ENCODE measurements at places on chromosomes 3 and 15.

GRCh38 chr3:78785004-78785403, 982.8 kb downstream of the ROBO1 start:
- DNase-seq, result no peak

DNA sequence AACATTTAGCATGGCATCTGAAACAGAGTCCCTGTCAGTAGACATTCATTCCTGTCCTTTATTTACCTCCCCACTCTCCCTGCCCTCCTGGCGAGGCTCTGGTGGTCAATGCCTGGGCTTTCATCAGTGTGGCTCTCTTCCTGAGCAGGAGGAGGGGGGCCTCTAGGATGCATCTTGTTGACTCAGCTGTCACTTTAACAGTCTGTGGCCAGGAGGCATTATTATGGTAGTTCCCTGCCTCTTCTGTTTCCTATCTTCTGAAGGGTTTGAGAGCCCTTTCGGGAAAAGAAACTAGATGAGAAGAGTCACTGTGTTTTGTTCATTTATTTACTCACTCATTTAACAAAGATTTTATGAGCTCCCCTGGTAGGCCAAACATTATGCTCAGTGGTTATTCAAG, 2.4 kb upstream of the PPP1R14D start:
- DNase-seq, result no peak

GRCh38 chr15:97684249-97684648, 276.3 kb upstream of the ARRDC4 start:
- no peak for DNase-seq

DNA sequence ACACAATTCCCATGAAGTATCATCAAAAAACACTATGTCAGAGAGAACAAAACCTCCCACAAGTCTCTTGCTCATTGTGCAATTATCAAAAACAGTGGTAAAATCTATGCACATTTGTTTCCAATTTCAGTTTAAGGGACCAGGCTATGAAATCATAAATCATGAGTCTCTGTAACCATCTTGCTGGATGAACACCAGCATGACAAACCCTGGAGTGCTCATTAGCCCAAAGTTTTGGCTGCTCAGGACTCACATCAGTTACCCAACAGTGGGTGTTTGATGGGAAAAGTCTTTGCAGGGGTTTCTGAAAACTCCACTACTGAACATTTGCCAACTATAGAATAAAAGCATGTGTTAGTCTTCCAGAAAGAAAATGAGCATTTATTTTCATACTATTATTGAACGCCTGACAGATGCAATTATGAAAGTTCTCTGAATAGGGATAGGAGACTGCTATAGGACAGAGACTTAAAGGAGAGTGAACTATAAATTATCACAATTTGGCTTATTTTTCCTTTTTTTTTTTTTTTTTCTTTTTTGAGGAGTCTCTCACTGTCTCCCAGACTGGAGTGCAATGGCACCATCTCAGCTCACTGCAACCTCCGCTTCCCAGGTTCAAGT, 240.8 kb upstream of the KCNMB2 start:
- DNase-seq, result no peak

- no peak for DNase-seq
Measured at GRCh38 chr3:67324554-67324953, 326.4 kb downstream of the KBTBD8 start.

DNA sequence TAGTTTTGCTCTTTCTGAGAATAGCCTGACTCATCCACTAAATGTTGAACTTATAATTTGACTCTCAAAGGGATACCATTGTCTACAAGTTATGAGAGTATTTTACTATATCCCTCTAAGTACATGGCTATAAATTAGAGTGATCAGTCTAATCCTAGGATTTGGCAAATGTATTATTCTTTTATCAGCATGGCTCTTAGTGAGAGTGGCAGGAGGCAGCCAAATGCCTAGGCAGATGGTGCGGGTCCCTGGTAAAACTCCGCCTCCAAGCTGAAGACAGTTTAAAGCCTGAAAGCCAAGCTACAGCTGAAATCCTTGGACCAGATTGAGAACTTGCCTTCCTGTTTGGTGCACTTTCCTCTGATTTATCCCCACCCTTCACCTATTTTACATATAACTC, 631.8 kb downstream of the SQOR start:
- DNase-seq, result no peak

DNA sequence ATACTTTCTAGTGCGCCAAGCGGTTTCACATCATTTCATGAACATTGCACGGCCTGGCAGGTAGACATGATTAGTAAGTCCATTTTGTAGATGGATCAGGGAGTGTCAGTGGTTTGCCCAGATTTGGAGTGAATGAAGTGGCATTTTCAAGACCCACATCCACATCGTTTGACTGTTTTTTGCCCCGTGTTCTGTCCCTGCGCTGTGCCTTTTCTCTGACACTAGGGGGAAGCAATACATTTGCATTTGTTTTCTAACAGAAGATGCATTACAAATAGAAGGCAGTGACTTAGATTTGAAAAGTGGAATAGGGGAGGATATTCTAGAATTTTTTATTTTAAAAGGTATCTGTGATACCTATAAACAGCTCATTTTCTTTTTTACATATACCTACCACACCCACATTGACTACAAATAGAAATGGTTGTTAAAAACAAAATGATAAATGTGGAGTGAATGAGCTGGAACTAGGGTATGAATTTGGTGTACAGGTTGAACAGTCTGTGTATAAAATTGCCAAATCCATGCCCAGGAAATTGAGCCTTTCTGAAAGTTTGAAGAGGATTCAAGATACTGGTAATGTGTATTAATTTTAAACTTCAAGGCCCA, 98.0 kb downstream of the USP13 start:
- no peak for DNase-seq

GRCh38 chr3:74489050-74489792, 125.2 kb downstream of the CNTN3 start:
- DNase-seq, result no peak

DNA sequence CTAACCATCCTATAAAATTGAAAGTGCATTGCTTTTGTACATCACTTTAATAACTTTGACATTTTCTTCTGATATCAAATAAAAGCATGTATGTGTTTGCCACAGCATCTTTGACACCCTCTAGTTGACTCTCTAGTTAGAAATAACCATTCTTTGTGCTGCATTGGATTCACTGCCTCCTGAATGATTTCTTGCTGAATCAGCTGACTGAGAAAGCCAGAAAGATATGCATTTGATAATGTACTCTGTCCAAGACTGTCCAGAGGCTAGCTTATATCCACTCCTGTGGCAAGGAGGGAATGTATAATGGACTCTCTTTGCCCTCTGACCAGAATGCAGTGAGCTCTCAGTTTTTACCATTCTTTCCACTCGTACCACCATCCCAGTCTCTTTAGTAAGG, 6.2 kb downstream of the RAB11A start:
- DNase-seq, result no peak

GRCh38 chr3:65508750-65509422, 529.8 kb downstream of the MAGI1 start:
- DNase-seq, result no peak

GRCh38 chr3:186162221-186162620, 53.3 kb upstream of the ETV5 start:
- no peak for DNase-seq

GRCh38 chr3:127758013-127758412, 64.3 kb downstream of the MGLL start:
- no peak for DNase-seq

DNA sequence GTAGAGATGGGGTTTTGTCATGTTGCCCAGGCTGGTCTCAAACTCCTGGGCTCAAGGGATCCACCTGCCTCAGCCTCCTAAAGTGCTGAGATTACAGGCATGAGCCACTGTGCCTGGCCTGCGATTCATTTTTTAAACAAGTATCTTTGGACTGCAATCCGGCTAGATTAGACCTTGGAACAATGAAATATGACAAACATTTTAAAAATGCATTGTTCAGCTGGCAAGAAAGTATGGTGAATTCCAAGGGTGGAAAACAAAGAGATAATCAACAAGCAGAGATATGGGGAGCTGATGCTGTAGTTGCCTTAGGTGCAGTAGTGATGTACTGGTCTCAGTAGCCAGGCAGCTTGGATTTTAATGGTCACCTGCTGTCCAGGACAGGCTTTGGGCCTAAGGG, 95.8 kb upstream of the GOLGA8J start:
- no peak for DNase-seq

DNA sequence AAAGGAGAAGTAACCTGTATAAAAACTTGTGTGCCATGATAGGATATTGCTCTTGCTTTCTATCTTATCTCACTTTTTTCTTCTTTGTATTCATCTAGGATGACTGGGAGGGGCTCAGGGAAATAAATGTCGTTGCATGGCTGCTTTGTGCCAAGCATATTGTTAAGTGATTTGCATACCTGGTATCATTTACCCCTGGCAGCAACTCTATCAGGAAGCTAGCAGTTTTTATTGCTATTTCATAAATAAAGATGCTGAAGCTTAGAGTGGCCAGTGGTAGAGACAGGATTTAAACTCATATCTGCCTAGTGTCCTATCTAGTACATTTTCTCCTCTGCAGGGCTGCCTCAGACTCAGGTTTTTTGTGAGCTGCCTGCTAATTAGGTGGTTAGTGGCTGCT, 253.3 kb downstream of the PTPRG start:
- DNase-seq, result no peak

DNA sequence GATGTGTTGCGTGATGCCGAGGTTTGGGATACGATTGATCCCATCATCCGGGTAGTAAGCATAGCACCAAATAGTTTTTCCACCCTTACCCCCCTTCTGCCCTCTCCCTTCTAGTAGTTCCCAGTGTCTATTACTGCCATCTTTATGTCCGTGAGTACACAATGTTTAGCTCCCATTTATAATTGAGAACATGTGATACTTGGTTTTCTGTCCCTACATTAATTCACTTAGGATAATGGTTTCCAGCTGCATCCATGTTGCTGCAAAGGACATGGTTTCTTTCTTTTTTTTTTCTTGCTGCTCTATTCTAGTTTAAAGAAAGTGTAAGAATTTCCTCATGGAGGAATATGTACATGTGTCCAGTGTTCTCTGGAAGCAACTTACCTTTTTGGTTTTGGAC, 51.8 kb downstream of the NSUN3 start:
- no peak for DNase-seq

- no peak for DNase-seq
Measured at GRCh38 chr3:82376883-82377282, 615.4 kb upstream of the GBE1 start.

GRCh38 chr3:133610031-133610430, 36.5 kb downstream of the CDV3 start:
- no peak for DNase-seq

GRCh38 chr3:45929042-45929679, 14.1 kb upstream of the CXCR6 start:
- peak; percentile 75 for DNase-seq

DNA sequence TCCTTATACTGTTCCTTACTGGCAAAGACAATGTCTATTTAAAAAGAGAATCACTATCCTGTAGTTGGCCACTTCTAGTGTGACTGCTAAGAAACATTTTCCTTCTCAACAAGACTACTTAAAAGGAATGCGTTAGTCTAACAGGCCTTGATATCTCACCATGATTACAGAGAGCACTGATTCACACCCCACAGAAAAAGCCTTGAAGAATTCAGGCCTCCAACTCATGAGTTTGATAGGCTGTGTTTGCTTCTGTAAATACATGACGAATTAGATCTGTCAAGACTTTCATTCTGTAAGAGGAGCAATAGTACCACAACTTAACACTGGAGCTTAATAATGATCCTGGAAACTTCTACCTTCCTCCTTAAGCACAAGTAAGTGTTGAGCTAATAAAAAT, 432.8 kb upstream of the NR2F2 start:
- no peak for DNase-seq

- DNase-seq, result no peak
Measured at GRCh38 chr15:81256916-81257315, 60.2 kb downstream of the IL16 start.

GRCh38 chr15:80669663-80670273, 25.3 kb upstream of the ABHD17C start:
- no peak for DNase-seq

DNA sequence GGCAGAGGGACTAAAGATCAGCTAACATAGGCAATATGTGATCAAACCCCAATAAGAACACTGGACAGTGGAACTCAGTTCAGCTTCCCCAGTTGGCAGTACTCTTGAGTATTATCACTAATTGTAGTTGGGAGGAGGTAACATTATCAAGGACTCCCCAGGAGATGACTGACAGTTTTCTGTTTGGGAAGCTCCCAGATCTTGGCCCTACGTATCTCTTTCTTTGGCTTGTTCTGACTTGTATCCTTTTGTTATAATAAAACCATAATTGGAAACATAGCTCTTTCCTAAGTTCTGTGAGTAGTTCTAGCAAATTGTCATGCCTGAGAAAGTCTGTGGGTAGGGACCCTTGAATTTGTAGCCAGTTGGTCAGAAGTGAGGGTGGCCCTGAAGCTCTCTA, 316.4 kb downstream of the ZNF621 start:
- no peak for DNase-seq

DNA sequence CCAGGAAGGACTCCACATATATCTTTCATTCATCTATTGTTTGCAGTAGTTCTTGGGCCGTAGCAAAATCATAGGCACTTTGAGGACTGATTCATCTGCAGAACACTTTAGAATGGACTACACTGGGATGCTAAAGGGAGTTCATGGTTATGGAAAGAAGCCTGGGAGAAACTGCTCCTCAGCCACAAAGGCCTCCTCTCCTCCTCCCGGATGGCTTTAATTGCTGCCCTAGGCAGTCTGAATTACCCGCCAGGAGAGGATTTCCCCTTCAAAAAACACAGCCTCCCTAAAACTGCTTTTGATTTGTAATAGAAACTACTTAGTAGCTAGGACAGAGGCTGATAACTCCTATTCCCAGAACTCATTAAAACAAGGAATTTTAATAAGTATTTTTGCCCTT, 4.6 kb downstream of the TMEM266 start:
- DNase-seq, result no peak

DNA sequence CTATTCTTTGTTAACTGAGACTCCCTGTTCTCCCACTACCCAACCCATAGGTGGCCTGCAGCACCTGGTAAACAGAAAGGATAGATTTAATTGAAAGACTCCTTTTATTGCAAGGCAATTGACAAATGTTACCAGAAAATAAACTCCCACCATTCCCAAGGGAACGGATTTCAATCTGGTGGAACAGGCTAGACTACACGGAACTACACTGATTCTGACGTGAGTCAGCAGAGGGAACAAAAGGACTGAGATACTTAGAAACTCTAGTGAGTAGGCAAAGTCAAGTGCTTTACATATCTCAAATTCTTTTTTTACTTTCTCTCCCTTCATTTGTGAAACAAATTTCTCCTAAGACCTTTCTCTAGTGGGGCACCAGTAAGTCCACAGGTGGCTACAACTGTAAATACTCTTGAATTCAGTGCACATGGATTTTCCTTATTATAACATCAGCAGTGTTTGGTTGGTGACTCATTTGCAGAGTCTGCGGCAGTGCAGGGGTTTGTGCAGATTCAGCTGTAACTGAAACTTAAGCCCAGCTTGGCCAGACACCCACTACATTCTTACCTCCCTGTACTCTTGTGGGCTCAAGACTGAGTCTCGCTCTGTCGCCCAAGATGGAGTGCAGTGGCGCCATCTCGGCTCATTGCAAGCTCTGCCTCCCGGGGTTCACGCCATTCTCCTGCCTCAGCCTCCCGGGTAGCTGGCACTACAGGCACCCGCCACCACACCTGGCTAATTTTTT, 34.3 kb upstream of the PLSCR2 start:
- DNase-seq, result peak; percentile 10
